ENCODE measurements at places on chromosomes 11 and 22.
A peak's percentile ranks its signal among the peaks of the same experiment; 100 is the strongest.

GRCh38 chr11:34909415-34909814, 6.8 kb downstream of the APIP start:
- no peak for DNase-seq

- DNase-seq, result no peak
Measured at GRCh38 chr11:61168042-61168688, 6.9 kb upstream of the VPS37C start.

DNA sequence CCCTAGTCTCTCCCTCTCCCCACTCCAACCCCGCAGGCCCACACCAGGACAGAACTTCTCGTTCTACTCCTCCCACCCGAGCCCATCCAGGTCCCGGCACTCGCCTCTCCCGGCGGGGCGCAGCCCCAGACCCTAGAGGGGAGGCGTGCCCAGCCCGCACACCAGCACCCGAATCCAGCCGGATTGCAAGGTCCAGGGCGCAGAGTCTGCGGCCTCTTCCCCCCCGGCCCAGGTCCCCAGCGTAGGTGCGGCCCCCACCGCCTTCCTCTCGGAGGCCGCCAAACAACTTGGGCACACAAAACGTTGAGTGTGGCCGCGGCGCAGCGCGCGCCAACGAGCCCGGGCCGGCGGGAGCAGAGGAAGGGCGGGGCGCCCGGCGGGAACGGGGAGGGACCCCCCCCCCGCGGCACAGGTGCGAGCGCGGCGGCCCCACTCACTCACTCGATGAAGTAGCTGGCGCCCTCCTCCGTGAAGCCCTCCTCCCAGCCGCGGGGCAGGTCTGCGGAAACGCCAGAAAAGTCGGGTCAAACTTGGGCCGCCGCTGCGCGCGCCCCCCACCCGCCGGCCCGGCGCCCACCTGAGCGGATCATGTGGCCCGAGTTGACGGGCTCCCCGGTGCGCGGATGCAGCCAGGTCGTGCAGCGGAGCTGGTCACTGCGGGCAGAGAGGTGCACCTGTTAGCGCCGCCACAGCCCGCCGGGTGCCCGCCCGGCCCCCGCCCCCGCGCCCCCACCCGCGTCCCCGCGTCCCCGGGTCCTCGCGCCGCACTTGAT, 480 bp downstream of the PLEKHA7 start:
- no peak for DNase-seq

GRCh38 chr11:15586741-15587473, 472.2 kb downstream of the INSC start:
- no peak for DNase-seq

DNA sequence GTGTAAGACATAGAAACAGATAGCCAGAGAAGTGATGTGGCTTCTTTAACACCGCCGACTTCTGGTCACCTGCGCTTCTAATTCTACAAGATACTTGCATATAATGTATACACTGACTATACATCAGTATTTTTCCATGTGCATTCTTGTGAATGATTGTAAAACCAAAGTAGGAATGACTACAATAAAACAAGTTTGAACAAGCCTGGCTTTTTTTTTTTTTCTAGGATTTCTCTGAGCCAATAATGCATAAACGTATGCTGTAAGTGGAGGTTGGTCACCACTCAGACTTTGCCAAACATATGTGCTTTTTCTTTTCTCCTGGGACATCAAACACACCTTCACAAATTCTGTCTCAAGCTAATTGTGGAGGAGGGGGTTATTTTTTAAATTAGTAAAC, 237.8 kb upstream of the KIRREL3 start:
- DNase-seq, result no peak

GRCh38 chr22:40238425-40239344, 61.0 kb downstream of the TNRC6B start:
- no peak for DNase-seq

DNA sequence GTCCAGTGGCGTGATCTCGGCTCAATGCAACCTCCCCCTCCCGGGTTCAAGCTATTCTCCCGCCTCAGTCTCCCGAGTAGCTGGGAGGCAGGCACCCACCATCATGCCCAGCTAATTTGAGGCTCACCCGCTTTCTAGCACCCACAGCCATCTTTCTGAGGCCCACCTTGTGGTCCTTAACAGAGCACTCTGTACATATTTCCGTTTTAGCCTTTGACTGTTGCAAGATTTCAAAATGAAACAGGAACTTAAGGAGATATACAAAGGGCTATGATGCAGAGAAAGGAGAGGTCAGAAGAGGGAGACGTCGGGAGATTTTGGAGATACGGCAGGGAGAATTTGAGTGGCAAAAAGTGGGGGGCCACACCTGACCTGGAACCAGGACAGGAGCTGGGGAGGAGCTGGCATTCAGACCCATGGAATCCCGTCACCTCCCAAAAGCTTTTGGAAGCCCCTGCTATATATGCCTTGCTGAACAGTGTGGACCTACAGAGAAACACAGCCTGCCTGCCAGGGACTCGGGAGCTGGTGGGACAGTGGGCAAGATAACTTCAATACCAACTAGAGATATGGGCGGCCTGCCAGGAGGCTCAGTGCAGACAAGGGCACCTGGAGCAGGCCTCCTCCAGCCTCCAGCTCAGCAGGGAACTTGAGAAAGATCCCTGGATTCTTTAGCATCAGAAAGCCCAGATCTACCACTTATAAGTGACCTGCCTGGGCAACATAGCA, 8.0 kb upstream of the CLCF1 start:
- no peak for DNase-seq

- no peak for DNase-seq
Measured at GRCh38 chr22:32572741-32573500, 98.3 kb downstream of the FBXO7 start.

GRCh38 chr22:46119729-46120419, 30.5 kb upstream of the PPARA start:
- DNase-seq, result no peak

DNA sequence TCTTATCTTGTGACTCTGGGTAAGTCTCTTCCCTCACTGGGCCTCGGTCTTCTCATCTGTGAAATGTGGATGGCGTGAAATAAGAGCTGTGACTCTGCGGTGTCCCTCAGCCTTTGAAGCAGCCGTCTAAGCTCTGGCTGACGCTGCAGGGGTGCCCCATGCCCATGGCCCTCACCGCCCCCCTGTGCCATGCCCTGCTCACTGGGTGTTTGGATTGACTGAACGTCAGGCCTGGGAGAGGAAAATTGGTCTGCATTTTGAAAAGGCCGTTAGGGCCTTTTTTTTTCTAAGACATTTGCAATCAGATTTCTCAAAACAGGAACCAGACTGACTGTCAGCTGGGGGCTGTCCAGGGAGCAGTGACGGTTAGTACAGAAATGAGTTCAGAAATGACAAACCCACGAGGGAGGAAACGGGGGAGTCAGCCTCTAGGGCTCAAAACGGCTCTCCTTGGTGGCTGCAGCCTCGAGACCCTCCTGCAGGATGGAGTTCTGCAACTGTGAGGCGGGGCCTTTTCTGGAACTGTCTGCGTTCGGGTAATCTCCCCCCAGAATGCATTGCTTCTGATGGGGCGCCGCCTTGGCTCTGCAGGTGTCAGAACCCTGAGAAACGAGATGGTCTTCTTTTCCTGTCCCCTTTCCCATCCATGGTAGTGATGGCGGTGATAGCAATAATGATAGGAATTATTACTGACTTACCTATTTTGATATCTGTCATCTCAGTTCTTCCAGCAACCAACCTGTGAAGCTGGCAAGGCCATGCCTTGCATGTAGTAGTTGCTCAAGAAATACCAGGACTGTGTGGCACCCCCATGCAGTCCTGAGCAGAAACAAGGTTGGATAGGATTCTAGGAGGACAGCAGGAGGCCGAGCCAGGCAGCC, 2.0 kb downstream of the GRK2 start:
- DNase-seq, result peak; percentile 87

- DNase-seq, result no peak
Measured at GRCh38 chr11:115263799-115264656, 240.2 kb downstream of the CADM1 start.

DNA sequence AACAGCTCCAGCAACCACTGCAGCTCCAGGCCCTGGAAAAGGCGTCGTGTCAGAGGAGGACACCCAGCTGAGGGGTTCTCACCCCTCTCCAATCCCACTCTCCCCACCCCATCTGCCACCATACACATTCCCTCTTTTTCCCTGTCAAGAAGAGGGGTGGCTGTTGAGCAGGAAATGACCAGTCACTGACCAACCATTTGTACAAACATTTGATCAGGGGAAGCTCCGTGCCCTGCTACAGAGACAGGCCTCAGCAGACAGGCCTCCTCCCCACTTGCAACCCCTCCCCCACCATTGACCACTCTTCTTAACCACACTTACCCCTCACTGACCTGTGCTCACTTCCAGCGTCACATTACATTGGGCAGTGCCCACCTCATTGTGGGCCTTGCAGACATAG, 2.3 kb upstream of the VSIG2 start:
- no peak for DNase-seq

DNA sequence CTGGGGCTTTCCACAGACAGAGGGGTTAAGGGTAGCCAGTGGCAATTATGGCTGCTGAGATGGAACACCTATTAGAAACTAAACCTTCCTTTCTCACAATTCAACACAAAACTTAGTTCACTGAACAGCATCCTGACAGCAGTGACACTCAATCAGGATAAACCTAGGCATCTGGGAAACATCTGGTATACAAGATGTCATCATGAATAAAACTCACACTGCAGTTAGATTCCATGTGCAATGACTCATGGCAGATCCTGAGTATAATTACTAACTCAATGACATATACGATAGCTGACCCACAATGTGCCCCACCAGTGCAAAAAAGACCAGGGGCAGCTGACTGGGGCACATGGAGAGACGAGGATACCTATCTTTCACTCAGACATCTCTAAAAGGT, 17.7 kb downstream of the RBFOX2 start:
- DNase-seq, result no peak

DNA sequence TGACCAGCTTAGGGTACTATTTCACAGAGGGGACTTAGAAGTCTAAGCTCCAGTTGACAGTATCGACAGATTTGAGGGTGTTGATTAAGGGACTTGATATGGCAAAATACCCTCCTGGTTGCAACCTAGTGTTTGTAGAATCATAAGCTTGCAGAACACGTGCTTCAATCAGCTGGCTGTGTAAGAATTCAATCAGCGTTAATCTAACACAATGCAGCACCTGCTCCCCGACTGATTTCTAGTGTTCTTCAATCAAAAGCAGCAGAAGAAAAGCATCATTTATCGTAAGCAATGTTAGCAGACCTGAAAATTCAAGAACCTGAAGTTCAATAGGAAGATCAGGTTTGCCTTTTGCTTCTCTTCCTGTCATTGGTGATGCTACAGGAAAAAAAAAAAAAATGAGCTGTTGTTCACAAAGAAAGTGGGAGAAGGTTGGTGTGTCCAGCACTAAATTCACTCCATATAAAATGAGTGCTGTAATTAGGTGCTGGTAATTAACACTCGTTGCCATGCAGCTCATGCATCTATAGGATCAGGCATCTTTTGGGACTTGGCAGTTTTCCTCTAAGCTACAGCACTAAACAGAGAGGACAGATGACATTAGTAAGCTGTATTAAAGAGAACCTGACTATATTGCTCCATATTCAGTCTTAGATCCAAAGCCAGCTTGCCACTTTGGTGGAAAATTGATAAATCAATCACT, 840.3 kb downstream of the OPCML start:
- DNase-seq, result no peak

- DNase-seq, result no peak
Measured at GRCh38 chr11:116119158-116119557, 614.9 kb upstream of the CADM1 start.

DNA sequence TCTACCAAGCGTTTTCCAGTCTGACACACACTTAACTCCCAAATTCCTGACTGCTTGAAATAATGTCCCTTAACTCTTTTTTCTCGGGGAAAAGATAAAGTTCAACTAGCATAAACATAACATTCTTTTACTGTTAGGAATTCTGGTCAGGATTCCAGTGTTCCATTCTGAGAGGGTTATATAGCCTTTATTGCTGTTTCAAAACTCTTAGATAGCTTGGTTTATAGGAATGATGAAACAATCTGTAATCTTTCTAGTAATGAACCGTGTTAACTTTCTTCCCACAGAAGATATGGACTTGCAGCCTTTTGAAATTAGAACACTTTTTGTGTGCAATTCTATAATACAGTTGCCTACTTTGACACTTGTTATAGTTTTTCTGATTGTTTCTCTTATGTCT, 8.6 kb downstream of the REXO2 start:
- DNase-seq, result no peak

GRCh38 chr22:29079218-29079901, 6.5 kb downstream of the KREMEN1 start:
- no peak for DNase-seq

- DNase-seq, result no peak
Measured at GRCh38 chr11:945986-946385, 20.3 kb downstream of the AP2A2 start.

DNA sequence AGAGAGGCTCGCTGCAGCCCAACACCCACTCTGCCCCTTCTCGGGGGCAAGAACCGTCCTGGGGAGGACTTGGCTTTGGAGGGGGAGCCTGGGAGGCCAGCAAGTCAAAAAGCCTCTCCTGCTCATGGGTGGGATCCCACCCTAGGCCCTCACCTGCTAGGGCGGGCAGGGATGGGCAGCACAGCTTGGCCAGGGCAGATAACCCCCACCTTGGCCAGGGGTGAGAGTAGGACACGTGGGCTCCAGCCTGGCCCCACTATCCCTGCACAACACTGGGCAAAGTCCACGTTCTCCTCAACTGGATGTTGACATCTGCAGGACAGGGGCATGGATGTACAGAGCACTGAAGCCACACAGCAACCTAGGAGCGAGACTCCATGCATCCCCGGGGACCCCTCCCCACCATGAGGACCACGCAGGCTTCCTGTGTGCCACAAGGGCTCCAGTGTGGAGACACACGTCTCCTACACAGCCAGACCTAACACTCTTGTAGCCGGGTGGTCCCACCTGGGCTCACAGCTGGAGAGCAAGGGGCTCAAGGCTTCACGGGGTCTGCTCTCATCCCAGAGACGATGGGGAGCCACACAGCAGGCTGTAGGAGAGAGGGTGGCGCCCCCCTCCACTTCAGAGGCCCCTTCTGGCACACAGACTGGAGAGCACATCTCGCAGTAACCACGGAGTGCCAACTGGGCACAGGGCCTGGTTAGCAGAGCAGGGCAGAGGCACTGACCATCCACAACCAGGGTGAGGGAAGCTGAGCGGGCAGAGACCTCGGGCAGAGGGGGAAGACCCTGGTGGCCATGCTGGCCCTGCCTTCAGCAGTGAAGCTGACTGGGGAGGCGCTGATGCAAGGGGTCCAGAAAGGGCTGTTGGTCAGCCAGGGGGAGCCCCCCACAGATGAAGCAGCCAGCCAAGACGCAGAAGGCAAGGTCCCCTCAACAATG, 171.1 kb downstream of the CRYBB2 start:
- DNase-seq, result no peak

DNA sequence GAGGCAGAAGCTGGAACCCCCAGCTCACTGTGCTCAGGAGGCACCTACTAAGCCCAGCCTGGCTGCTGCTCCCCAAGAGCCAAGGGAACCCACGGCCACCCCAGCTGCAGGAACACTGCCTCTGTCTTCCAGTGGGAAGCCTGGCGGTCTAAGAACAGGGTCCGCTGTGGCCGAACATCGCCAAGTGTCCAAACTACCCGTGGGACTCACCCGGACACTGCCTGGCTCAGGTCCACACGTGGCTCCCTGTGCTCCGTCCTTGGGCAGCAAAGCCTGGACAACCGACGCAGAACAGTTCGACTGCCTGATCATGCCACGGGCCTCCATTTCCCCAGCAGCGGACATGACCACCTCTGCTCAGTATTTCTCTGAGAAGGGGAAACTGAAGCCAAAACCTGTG, 747.0 kb downstream of the BRD1 start:
- no peak for DNase-seq
